ENCODE measurements at places on chromosomes 3 and 15.

DNA sequence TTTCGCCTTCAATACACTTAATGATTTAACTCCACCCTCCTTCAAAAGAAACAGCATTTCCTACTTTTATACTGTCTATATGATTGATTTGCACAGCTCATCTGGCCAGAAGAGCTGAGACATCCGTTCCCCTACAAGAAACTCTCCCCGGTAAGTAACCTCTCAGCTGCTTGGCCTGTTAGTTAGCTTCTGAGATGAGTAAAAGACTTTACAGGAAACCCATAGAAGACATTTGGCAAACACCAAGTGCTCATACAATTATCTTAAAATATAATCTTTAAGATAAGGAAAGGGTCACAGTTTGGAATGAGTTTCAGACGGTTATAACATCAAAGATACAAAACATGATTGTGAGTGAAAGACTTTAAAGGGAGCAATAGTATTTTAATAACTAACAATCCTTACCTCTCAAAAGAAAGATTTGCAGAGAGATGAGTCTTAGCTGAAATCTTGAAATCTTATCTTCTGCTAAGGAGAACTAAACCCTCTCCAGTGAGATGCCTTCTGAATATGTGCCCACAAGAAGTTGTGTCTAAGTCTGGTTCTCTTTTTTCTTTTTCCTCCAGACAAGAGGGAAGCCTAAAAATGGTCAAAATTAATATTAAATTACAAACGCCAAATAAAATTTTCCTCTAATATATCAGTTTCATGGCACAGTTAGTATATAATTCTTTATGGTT, at the start of gene CCR5:
Gene CCR5, plus strand, starts transcription at position 108 of the 680 bp plus-strand sequence. CDS start 1,957 bp downstream, outside the sequence.
- H3K4me1 ChIP-seq = peaks cover 11% of the 10 kb centered on the region
- H3K27me3 ChIP-seq = no peaks in the 10 kb centered on the region
- H3K4me3 ChIP-seq = peak within 1 kb of the TSS; percentile 25
- H3K27ac ChIP-seq = no peak within 1 kb of the TSS

GRCh38 chr15:72302955-72303354, 17.0 kb downstream of the CELF6 start:
- no peak for DNase-seq
- H3K27me3 ChIP-seq = no peaks in the 10 kb centered on the region
- peaks cover 3% of the 10 kb centered on the region for H3K4me1 ChIP-seq
- no peak overlapping the region for H3K4me3 ChIP-seq
- no peak overlapping the region for H3K27ac ChIP-seq

- peak within 1 kb of the TSS; percentile 96 for H3K27ac ChIP-seq
- DNase-seq = peak; percentile 95
- H3K4me1 ChIP-seq = peaks cover 25% of the 10 kb centered on the region
Observed at GRCh38 chr3:196081834-196082618, at the start of gene TFRC. TFRC (minus strand) TSS chr3:196082090; CDS start chr3:196077099, 4,991 bp downstream.

- H3K4me1 ChIP-seq = no peaks in the 10 kb centered on the region
- H3K4me3 ChIP-seq = no peak overlapping the region
- DNase-seq = no peak
- peaks cover 35% of the 10 kb centered on the region for H3K36me3 ChIP-seq
Observed at GRCh38 chr3:126464093-126464492, 11.6 kb downstream of the ZXDC start.

DNA sequence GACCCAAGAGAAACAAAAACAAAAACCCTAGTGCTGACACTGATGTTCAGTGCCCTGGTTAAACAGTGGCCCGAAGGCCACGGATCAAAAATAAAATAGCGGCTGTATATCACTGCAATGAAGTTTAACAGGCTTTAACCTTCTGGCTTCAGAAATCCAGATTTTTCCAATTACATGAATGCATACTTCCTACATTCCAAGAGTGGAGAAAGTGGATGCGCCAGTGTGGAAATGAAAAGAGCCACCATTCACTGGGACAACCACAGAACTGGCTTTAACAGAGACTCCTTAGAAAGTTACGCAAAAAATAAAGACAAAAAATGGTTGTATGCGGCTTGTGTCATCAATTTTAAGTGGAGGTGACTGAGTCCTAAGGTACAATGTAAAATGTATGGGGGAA, 522.2 kb downstream of the FHIT start:
- H3K27ac ChIP-seq = no peak overlapping the region
- H3K4me3 ChIP-seq = no peak overlapping the region
- no peak for DNase-seq
- H3K36me3 ChIP-seq = no peaks in the 10 kb centered on the region
- no peaks in the 10 kb centered on the region for H3K4me1 ChIP-seq

- no peak overlapping the region for H3K4me3 ChIP-seq
- H3K27ac ChIP-seq = no peak overlapping the region
- no peaks in the 10 kb centered on the region for H3K27me3 ChIP-seq
- H3K36me3 ChIP-seq = peaks cover 4% of the 10 kb centered on the region
Observed at GRCh38 chr3:121809249-121809648, 25.6 kb downstream of the IQCB1 start.

DNA sequence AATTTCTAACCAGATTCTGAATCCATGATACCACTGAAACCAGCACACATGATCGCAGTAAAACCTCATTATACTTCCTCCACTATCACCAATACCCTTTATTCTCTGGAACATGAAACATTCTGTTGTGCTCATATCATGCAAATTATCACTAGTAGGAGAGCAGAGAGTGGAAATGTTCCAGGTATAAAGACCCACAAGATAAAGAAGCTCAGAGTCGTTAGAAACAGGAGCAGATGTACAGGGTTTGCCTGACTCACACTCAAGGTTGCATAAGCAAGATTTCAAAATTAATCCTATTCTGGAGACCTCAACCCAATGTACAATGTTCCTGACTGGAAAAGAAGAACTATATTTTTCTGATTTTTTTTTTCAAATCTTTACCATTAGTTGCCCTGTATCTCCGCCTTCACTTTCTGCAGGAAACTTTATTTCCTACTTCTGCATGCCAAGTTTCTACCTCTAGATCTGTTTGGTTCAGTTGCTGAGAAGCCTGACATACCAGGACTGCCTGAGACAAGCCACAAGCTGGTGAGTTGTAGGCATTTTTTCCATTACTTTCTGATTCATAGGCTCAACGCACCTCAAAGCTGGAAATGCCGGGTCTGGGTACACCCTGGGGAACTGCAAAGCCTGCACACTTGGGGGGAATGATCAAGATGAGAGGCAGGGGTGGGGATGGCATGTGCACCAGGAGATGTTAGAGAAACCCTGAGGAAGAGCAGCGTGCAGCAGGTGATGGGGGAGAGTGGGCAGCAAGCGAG, at the start of gene CCR2:
Gene CCR2, plus strand, starts transcription at position 465 of the 764 bp plus-strand sequence. CDS start 3,417 bp downstream, outside the sequence.
- H3K27me3 ChIP-seq = no peaks in the 10 kb centered on the region
- H3K4me1 ChIP-seq = peaks cover 44% of the 10 kb centered on the region
- DNase-seq = no peak
- no peak within 1 kb of the TSS for H3K4me3 ChIP-seq

DNA sequence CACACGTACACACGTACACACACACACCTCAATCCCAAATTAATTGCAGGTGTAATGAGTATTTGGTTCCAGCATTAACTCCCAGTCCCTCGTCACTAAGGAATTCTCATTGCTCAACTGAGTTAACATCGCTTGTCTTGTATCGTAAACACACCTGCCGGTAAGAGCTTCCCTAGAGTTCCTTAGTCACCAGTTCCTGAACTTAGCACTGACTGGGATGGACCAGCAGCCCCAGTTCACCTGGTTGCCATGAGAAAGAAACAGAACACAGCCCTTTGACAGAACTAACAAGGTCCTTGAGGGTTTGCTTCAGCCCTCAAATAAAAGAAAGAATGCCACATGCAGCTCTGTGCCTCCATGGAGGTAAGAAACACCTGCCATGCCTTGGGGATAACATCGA, 66.3 kb upstream of the SLCO3A1 start:
- H3K4me1 ChIP-seq = no peaks in the 10 kb centered on the region
- no peak for DNase-seq
- no peaks in the 10 kb centered on the region for H3K27me3 ChIP-seq
- no peak overlapping the region for H3K27ac ChIP-seq
- H3K36me3 ChIP-seq = no peaks in the 10 kb centered on the region

- no peaks in the 10 kb centered on the region for H3K36me3 ChIP-seq
- peaks cover 5% of the 10 kb centered on the region for H3K27me3 ChIP-seq
- no peaks in the 10 kb centered on the region for H3K4me1 ChIP-seq
- no peak for DNase-seq
Observed at GRCh38 chr15:98382139-98382538, 266.2 kb upstream of the IGF1R start.

DNA sequence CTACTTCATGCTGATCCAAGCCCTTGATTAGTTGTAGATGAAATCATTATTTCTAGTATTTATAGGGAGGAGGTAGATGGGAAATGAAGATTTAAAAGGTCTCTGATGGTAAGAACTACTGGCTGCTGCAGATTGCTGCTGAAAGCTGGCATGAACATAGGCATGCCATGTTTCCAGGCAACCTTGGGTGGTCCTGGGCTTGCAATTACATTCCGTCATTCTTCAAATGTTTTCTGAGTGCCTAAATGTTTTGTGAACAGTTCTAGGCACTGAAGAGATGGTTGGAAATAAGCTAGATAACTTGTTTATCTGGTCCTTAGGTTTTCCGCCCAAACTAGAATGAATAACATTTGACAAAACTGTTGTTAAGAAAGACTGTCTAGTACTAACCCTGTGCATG, 95.8 kb downstream of the KCNAB1 start:
- H3K4me3 ChIP-seq = no peak overlapping the region
- no peak for DNase-seq
- H3K36me3 ChIP-seq = no peaks in the 10 kb centered on the region
- no peaks in the 10 kb centered on the region for H3K4me1 ChIP-seq
- no peaks in the 10 kb centered on the region for H3K27me3 ChIP-seq
- no peak overlapping the region for H3K27ac ChIP-seq

DNA sequence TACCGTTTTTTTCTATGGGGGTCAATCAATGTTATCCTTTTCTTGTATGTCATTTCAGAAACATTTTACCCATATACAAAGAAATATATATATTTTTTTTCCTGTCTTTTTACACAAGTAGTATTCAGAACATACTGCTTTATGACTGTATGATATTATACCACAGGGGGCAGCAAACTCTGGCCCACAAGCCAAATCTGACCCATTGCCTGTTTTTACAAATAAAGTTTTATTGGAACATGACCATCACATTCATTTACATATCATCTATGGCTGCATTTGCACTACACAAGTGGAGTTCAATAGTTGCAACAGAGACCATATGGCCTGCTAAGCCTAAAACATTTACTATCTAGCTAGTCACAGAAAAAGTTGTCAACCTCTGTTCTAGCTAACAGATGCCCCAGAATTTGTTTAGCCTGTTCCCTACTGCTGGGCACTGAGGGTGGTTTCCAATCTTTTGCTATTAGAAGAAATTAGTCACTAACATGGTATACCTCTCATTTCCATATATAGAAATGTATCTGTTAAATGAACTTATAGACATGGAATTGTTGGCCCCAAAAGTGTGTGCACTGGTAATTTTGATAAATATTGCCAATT, 57.7 kb downstream of the BFSP2 start:
- no peaks in the 10 kb centered on the region for H3K27me3 ChIP-seq
- H3K36me3 ChIP-seq = no peaks in the 10 kb centered on the region
- no peak for DNase-seq
- H3K4me3 ChIP-seq = no peak overlapping the region
- peaks cover 6% of the 10 kb centered on the region for H3K4me1 ChIP-seq

GRCh38 chr15:70435872-70436271, 327.5 kb downstream of the UACA start:
- no peak overlapping the region for H3K4me3 ChIP-seq
- no peak for DNase-seq
- H3K4me1 ChIP-seq = peaks cover 25% of the 10 kb centered on the region

GRCh38 chr3:169510693-169511010, 152.9 kb downstream of the MECOM start:
- DNase-seq = no peak
- H3K36me3 ChIP-seq = no peaks in the 10 kb centered on the region
- H3K4me3 ChIP-seq = no peak overlapping the region
- H3K27ac ChIP-seq = no peak overlapping the region
- no peaks in the 10 kb centered on the region for H3K27me3 ChIP-seq
- H3K4me1 ChIP-seq = no peaks in the 10 kb centered on the region

- no peak for DNase-seq
- H3K4me1 ChIP-seq = no peaks in the 10 kb centered on the region
- H3K27ac ChIP-seq = no peak overlapping the region
Observed at GRCh38 chr15:64949383-64950186, 37.9 kb downstream of the ANKDD1A start.

DNA sequence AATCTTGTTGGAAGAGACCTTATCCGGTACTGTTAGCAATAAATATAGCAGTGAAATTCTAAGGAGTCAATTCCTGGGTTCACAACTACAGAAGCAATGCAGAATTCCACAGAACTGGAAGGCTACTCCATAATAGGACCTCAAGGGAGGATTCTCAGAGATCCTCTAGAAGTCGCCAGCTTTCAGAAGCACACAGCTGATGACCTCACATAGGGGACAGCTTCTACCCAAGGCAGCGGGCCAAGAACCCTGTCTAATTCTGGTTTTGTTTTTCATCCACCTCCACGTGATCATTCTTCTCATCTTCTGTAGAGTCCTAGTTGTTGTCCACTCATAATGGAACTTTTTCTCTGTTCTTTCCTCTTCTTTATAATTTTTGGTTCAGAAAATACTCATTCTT, 99.4 kb downstream of the ERC2 start:
- no peaks in the 10 kb centered on the region for H3K36me3 ChIP-seq
- no peak overlapping the region for H3K27ac ChIP-seq
- H3K4me3 ChIP-seq = no peak overlapping the region
- no peak for DNase-seq

GRCh38 chr3:128354788-128355542, 111.7 kb downstream of the DNAJB8 start:
- H3K27me3 ChIP-seq = no peaks in the 10 kb centered on the region
- H3K36me3 ChIP-seq = no peaks in the 10 kb centered on the region
- no peak for DNase-seq

GRCh38 chr3:13846716-13847570, 32.9 kb downstream of the WNT7A start:
- no peak for DNase-seq
- no peaks in the 10 kb centered on the region for H3K4me1 ChIP-seq
- H3K4me3 ChIP-seq = no peak overlapping the region
- no peaks in the 10 kb centered on the region for H3K36me3 ChIP-seq
- H3K27me3 ChIP-seq = no peaks in the 10 kb centered on the region

GRCh38 chr3:46695962-46696894, 2.7 kb upstream of the ALS2CL start:
- peak overlapping the region; percentile 6 for H3K4me3 ChIP-seq
- no peak for DNase-seq
- H3K36me3 ChIP-seq = peaks cover 5% of the 10 kb centered on the region
- peak overlapping the region; percentile 75 for H3K27ac ChIP-seq
- H3K4me1 ChIP-seq = peaks cover 76% of the 10 kb centered on the region

GRCh38 chr15:49750553-49750952, 129.7 kb downstream of the DTWD1 start:
- no peak for DNase-seq
- H3K36me3 ChIP-seq = no peaks in the 10 kb centered on the region
- H3K27me3 ChIP-seq = no peaks in the 10 kb centered on the region
- H3K4me3 ChIP-seq = no peak overlapping the region

- no peaks in the 10 kb centered on the region for H3K4me1 ChIP-seq
- no peaks in the 10 kb centered on the region for H3K27me3 ChIP-seq
- no peak overlapping the region for H3K27ac ChIP-seq
- H3K4me3 ChIP-seq = no peak overlapping the region
- no peaks in the 10 kb centered on the region for H3K36me3 ChIP-seq
- DNase-seq = no peak
Observed at GRCh38 chr3:170467571-170468147, 49.0 kb downstream of the CLDN11 start.

Measured in naive thymus-derived CD4-positive, alpha-beta T cell (primary cell).